ENCODE measurements at places on chromosomes 1 and 21. TPM values are rescaled to one million over a fixed set of nuclear protein-coding genes. Genes with fewer than 3 reads are reported as not detected.

TMPRSS3 gene
- not detected for total RNA-seq

PDZK1 gene
- total RNA-seq, result 0.13 TPM

GJA5 gene
- not detected for total RNA-seq

LRRC8B gene
- 20.3 TPM for total RNA-seq

ADAM30 gene
- not detected for total RNA-seq

AIRE gene
- total RNA-seq, result not detected

PCSK9 gene
- 58.6 TPM for total RNA-seq

TNFSF4 gene
- 0.16 TPM for total RNA-seq

TMPRSS15 gene
- total RNA-seq, result not detected

UQCRHL gene
- total RNA-seq, result 5.9 TPM
